ENCODE measurements at places on chromosomes 12 and 14.

GRCh38 chr14:99677231-99678140, 6.6 kb upstream of the CYP46A1 start:
- no peak for DNase-seq

DNA sequence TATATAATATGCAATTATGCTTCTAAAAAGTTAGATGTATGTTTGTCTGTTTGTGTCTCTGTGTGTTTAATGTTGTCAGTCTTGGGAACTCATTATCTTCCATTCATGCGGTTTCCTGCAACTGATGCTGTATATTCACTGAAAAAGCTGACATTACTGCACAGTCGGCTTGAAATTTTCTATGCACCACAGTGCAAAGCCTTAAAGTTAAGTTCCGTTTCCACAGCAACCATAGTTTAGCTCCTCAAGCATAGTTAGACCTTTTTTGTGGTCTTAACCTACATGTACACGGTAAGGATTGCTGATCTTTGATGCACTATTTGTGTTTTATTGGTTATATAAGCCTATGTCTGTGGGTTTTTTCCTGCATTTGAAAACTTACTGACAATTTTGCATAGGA, 309.4 kb downstream of the KCNC2 start:
- no peak for DNase-seq

DNA sequence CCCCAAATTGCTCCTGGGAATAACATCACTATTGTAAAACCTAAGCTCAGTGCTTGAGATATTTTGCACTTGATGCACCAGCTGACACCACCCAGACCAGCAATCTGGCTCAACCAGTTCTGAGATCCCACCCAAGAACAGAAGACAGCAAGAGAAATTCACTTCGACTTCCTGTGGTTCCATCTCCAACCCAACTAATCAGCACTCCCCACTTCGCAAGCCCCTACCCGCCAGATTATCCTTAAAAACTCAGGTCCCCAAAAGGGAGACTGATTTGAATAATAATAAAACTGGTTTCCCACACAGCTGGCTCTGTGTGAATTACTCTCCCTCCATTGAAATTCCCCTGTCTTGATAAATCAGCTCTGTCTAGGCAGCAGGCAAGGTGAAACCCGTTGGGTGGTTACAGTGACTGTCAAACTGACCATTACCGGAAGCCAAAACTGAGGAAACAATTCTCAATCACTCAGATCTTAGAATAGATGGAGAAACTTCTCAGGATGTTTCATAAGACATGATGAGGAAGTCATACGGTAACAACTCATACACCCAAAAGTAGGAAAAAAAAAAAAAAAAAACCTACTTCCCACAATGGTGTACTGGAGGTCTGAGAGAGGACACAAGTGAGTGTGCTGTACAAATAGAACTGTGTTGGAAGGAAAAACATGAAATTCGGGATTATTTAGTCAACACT, 92.4 kb downstream of the TMTC1 start:
- no peak for DNase-seq

DNA sequence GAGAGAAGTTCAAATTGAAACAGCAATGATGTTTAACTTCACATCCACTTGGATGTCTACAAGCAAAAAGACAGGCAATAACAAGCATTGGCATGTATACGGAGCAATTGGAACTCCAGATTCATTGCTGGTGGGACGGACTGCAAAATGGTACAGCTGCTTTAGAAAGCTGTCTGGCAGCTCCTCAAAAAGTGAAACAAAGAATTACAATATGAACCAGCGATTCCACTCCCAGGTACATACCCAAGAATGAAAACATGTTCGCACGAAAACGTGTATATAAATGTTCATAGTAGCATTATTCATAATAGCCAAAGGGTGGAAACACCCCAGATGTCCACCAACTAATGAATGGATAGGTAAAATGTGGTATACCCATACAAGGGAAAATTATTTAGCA, 125.7 kb downstream of the HMGA2 start:
- DNase-seq, result no peak

DNA sequence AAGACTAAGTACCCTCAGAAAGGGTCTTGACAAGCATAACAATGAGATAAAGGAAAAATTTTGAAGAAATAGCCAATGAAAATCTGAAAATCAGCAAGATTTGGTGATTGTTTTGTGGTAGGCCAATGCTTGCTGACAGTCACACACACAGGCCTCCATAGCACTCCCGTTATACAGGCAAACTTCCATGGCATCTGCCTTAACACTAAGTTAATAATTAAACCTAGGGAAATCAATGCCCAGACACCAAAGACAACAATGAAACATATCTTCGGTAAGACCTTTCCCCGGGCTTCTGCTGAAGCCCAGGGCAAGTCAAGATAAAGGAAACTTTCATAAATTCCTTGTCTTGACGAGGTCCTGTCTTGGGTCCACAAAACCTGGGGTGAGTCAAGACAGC, 18.6 kb upstream of the RERGL start:
- no peak for DNase-seq

DNA sequence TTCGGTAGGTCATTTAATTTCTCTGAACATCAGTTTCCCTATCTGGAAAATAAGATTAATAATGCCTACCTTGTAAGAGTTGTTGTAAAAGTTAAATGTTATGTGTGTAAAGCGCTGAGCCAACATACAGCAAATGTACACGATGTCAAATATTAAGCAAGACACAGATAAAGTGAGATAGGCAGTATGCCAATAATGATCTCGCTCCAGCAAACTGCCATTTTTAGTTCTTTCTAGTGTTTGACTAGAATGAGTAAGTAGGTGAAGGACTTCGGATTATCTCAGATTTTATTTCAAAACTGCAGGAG, 840 bp downstream of the DHRS7 start:
- no peak for DNase-seq

DNA sequence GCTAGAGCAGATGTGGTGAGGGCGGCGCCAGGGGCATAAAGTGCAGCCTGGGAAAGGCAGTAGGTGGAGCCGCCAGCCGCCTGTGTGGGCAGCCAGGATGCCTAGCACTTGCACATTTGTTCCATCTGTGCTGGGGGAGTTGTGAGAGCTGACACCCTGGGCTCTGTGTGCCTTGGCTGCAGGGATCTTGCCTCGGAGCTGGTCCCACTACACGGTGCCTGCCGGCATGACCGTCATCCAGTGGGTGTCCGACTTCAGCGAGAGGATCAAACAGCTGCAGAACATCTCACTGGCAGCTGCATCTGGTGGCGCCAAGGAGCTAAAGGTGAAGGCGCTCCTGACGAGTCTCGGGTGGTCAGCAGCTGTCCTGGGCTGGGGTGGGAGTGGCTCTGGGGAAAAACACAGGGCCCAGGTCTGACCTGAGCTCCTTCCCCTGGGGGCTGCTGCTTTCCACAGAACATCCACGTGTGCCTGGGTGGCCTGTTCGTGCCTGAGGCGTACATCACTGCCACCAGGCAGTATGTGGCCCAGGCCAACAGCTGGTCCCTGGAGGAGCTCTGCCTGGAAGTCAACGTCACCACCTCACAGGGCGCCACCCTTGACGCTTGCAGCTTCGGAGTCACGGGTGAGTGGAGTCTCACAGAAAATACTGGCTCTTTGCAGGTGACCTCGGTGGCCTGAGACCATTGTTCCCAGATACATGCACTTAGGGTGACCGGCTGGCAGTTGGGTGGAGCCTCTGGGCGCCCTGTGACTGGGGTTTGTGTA, 37.4 kb downstream of the HSP90AA1 start:
- no peak for DNase-seq

GRCh38 chr12:101407049-101407435, 530 bp downstream of the ARL1 start:
- DNase-seq, result no peak

- DNase-seq, result no peak
Measured at GRCh38 chr12:95277139-95277538, 59.5 kb downstream of the VEZT start.

GRCh38 chr12:82644896-82645295, 41.8 kb upstream of the TMTC2 start:
- no peak for DNase-seq

GRCh38 chr12:76117067-76117691, 32.7 kb upstream of the NAP1L1 start:
- no peak for DNase-seq

GRCh38 chr12:18798535-18799361, 60.8 kb downstream of the CAPZA3 start:
- DNase-seq, result no peak

- DNase-seq, result no peak
Measured at GRCh38 chr12:49301760-49302159, 6.8 kb downstream of the PRPH start.

- no peak for DNase-seq
Measured at GRCh38 chr14:61476754-61477410, 155.5 kb downstream of the PRKCH start.

- DNase-seq, result no peak
Measured at GRCh38 chr12:112107306-112108201, 1.0 kb downstream of the NAA25 start.
